ENCODE measurements at places on chromosomes 4 and X.
A peak's percentile ranks its signal among the peaks of the same experiment; 100 is the strongest.

DNA sequence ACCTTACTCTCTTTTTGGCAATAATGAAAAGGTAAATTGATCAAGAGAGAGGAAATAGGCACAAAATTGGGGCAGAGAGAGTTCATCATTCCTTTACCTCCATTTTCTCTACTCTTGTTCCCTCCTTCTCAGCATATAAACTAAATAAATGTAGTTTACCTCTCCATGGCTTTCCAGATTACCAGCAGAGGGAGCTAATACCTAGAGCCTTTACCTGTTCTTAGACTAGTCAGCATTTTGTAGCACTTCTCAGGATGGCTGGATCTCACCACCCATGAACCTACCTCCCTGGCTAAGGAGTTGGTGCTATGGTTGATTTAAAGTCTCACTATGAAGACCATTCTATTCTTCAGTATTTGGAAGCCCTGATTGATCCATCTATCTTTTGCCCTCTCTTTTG, 15.7 kb downstream of the OFD1 start:
- DNase-seq: no peak

DNA sequence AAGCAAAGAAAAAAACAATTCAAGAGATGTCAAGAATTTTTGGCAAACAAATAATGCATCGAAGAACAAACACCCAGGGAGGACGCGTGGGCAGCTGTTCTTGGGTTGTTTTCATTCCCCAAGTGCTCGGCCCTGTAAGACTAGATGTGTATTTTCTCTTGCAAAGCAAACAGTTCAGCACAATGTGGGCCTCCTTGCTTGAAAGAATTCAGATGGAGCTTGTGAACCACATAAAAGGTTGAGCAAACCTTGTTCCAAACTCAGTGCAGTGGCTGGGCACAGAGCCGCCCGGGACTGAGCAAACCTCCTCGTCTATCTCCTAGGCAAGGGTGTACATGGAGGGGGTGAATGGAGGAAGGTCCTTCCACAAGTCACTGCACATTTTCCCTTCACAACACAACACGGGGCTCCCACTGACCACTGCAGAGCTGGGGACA, 82.4 kb downstream of the HTRA3 start:
- no peak for DNase-seq

GRCh38 chr4:108543359-108543968, 76.9 kb upstream of the RPL34 start:
- no peak for DNase-seq

GRCh38 chr4:188858696-188859095, 719.5 kb downstream of the TRIML1 start:
- DNase-seq: no peak

DNA sequence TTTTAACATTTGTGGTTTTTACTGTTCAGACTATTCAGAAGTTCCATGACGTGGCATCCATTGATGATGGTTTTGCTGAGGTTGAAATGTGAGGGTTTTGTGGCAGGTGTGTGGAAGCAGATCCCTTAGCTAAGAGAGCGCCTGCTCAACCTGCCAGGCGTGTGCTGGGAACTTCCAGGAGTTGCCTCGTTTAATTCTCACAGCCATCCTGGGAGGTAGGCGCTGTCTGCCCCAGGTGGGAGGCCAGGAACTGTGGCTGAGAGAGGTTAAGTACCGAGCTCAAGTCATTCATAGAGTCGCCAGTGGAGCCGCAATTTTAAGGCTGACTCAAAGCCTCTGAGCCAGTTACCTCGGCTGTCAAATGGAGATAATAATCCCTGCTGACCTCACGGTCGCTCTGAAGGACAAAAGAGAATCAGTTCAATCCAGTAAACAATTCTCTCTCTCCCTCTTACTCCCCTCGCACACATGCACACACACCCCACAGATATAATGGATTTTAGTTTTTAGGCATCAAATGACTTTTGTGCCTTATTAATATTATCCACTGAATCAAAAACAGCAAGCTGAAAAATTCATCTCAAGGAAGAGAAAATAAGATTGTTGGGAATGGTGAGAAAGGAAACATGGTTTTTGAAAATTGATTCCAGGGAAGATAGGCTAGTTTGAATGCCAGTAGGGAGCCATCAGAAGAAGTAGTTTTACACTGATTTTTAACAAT, 171.3 kb downstream of the PTTG2 start:
- DNase-seq: no peak

- peak; percentile 32 for DNase-seq
Measured at GRCh38 chrX:125651426-125651825, 331.8 kb downstream of the TEX13C start.
